GM12878 (cell line): ENCODE measurements at places on chromosomes 16 and 17. TPM values are rescaled to one million over a fixed set of nuclear protein-coding genes. Genes with fewer than 3 reads are reported as not detected.

CA7 gene
- polyA plus RNA-seq: not detected in 2 replicates

KRTAP4-6 gene
- not detected in 2 replicates for polyA plus RNA-seq

SLFN5 gene
- polyA plus RNA-seq: 1.2 and 1.8 TPM in 2 replicates

ASGR2 gene
- not detected in 2 replicates for polyA plus RNA-seq

MT1F gene
- 1.1 and 1.6 TPM in 2 replicates for polyA plus RNA-seq

ZNF764 gene
- 2.7 and 4.8 TPM in 2 replicates for polyA plus RNA-seq

ITGB4 gene
- 0.18 and 0.20 TPM in 2 replicates for polyA plus RNA-seq

TBC1D26 gene
- polyA plus RNA-seq: 0.10 TPM in 1 of 2 replicates, not detected in the other

EPOP gene
- 1.2 and 2.2 TPM in 2 replicates for polyA plus RNA-seq

TMC5 gene
- not detected in 2 replicates for polyA plus RNA-seq

TPSD1 gene
- polyA plus RNA-seq: not detected in 2 replicates

KRTAP16-1 gene
- not detected in 2 replicates for polyA plus RNA-seq

ARHGDIG gene
- polyA plus RNA-seq: not detected in 2 replicates

KCNH4 gene
- polyA plus RNA-seq: 0.09 TPM in 1 of 2 replicates, not detected in the other

RSAD1 gene
- polyA plus RNA-seq: 23.1 and 26.4 TPM in 2 replicates

KRTAP4-4 gene
- polyA plus RNA-seq: not detected in 2 replicates

CCL13 gene
- polyA plus RNA-seq: not detected in 2 replicates

ZFHX3 gene
- polyA plus RNA-seq: 2.2 and 2.8 TPM in 2 replicates

AANAT gene
- not detected in 2 replicates for polyA plus RNA-seq

RNF112 gene
- not detected in 2 replicates for polyA plus RNA-seq

PDILT gene
- not detected in 2 replicates for polyA plus RNA-seq

ARL5C gene
- not detected in 2 replicates for polyA plus RNA-seq

LRRC37A gene
- 0.79 and 1.2 TPM in 2 replicates for polyA plus RNA-seq

DNAH9 gene
- not detected in 2 replicates for polyA plus RNA-seq

YWHAE gene
- polyA plus RNA-seq: 616 and 621 TPM in 2 replicates

LPCAT2 gene
- not detected in 2 replicates for polyA plus RNA-seq

CCL16 gene
- polyA plus RNA-seq: not detected in 2 replicates

COTL1 gene
- 51.0 and 146 TPM in 2 replicates for polyA plus RNA-seq

ESRP2 gene
- polyA plus RNA-seq: 0.12 and 0.24 TPM in 2 replicates

TBX21 gene
- 0.51 and 1.7 TPM in 2 replicates for polyA plus RNA-seq

CES5A gene
- not detected in 2 replicates for polyA plus RNA-seq

PRSS22 gene
- polyA plus RNA-seq: not detected in 2 replicates

CTRB1 gene
- not detected in 2 replicates for polyA plus RNA-seq

MSLN gene
- polyA plus RNA-seq: not detected in 2 replicates

TBC1D3C gene
- 0.09 TPM in 1 of 2 replicates, not detected in the other for polyA plus RNA-seq

PEMT gene
- polyA plus RNA-seq: 33.4 and 36.3 TPM in 2 replicates

CASKIN1 gene
- not detected in 2 replicates for polyA plus RNA-seq

MT4 gene
- polyA plus RNA-seq: not detected in 2 replicates

HID1 gene
- 0.63 and 1.4 TPM in 2 replicates for polyA plus RNA-seq

NDRG4 gene
- polyA plus RNA-seq: 2.0 and 3.1 TPM in 2 replicates

DNAI2 gene
- 0.19 and 0.30 TPM in 2 replicates for polyA plus RNA-seq

OTOP2 gene
- not detected in 2 replicates for polyA plus RNA-seq

RPUSD1 gene
- 41.4 and 43.1 TPM in 2 replicates for polyA plus RNA-seq

WNT9B gene
- not detected in 2 replicates for polyA plus RNA-seq

FZD2 gene
- 0.29 and 0.41 TPM in 2 replicates for polyA plus RNA-seq
